ENCODE measurements at places on chromosomes 16 and 17.

- DNase-seq = no peak
Measured at GRCh38 chr17:742147-742793, 9.8 kb downstream of the GEMIN4 start.

DNA sequence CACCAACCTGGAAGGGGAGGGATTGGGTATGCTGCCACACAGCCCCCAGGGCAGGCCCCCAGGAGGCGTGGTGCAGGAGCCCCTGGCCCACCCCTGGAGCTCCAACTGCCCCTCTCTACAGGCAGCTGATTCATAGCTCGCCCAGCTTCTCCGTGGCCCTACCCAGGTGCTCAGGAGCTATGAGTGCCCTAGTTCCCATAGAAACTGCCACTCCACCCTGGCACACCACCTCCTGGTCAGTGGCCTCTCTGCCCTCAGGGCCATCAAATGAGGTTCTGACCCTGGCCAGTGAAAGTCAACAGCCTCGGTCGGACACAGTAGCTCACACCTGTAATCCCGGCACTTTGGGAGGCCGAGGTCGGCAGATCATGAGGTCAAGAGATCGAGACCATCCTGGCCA is 18.0 kb downstream of the CNGB1 start:
- DNase-seq = no peak

DNA sequence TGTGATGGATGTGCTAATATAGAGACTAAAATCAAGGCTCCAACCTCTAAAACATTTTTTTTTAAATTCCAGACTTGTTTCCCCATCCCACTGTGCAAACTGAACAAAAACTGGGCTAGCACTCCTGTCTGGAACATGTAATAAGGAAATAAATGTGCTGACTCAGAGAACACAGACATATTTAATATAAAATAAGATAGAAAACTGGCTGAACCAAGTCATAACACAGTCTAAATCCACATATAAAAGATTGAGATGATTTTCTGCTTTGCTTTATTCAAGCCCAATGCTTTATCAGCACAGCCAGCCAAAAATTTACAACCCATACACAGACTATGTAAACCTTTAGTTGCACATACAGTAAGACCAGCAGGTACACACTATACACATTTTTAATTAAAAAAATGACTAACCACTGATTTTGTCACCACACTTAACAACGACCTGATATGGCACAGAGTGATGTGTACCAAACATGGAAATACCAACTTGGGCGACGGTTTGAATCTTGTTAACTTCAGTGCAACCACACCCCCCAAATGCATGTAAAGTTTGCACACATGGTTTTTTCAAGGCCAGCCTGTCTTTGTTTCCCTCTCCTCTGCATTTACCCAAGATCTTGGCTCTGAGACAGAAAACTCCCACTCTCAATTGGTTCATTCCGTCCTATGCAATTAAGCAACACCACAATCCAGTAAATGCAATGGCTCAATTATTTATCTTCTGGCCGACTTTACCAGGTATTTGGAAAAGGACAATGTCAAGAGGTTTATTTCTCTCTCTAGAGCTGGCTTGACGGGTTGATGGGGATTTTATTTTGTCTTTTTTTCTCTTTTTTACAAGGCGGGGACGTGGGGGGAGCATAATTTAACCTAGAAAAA is 1.2 kb downstream of the STAT3 start:
- peak; percentile 28 for DNase-seq

DNA sequence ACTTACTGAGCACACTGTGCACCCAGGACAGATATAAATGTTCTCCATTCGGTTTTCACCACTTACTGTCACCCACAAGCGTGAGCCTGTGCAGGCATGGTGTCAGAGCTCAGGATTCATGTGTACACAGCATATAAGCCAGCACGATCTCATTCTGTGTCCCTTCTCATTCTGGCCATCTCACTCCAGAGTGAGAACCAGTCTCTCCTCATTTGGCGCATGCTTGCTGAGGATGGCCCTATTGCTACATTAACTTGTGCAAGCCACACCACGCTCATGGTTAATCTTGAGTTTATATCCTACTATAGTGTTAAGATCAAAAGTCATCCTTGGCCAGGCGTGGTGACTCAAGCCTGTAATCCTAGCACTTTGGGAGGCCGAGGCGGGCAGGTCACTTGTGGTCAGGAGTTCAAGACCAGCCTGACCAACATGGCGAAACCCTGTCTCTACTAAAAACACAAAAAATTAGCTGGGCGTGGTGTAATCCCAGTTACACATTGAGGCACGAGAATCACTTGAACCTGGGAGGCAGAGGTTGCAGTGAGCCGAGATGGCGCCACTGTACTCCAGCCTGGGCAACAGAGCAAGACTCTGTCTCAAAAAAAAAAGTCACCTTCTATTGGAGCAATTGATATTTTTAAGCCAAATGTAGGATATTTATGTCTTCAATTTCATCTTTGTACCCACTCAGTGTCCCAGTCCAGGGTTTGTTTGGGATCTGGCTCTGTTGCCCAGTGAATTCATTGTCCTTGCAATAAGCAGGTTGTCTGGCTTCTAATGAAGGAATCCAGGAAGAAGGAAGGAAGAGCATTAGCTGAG is 20.9 kb downstream of the SOCS1 start:
- no peak for DNase-seq

GRCh38 chr16:48003206-48003907 is 152.4 kb downstream of the ABCC12 start:
- peak; percentile 19 for DNase-seq

- DNase-seq = no peak
Measured at GRCh38 chr17:6108382-6108781, 38.2 kb downstream of the WSCD1 start.

GRCh38 chr17:36036235-36036634 is 18.5 kb upstream of the CCL23 start:
- no peak for DNase-seq

DNA sequence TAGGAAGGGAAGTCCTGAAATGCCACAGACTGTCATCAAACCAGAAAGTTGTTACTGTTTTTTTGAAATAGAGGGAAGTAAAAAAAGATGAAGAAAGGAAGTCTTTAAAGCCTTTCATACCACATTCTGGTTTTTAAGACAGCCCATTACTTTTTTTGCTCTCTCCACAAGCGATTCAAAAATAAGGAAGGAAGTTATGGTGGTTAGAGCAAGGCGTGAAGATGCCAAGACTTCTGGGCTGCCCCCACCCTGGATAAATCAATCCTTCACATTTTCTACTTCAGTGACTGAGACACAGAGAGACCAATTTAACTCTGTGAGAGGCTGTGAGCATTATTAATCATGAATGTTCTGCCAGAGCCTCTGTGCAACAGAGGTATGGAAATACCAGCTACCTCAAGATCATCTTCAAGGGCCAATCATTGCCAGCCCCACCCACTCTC is 82.3 kb upstream of the BCAR1 start:
- DNase-seq = no peak

GRCh38 chr17:79047923-79048825 is 24.2 kb downstream of the C1QTNF1 start:
- DNase-seq = no peak

DNA sequence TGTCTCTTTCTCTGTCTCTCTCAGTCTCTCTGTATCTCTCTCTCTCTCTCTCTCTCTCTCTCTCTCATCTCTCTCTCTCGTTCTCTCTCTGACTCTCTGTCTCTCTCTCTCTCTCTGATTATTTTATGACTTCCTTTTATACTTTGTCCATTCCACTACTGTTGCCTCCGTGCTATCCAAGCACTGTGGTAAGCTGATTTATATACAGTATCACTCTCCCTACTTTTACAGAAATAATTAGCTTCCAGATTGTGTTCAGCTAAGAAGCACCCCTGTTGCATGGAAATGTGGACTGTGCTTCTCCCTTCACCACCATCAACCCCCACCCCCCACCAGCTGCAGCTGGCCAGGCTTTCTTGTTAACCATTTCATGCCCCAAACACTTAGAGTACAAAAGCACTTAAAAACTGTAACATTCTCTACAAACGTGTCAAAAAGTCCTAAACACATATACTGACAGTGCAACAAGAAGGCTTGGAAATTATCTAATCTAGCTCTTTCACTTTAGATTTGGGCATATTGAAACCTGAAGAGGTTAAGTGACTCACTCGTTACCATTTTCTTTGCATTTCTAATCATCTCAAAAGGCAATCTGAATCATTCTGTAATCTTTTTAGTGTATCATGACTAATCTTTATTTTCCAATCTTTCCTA is 11.6 kb upstream of the TMEM100 start:
- no peak for DNase-seq

DNA sequence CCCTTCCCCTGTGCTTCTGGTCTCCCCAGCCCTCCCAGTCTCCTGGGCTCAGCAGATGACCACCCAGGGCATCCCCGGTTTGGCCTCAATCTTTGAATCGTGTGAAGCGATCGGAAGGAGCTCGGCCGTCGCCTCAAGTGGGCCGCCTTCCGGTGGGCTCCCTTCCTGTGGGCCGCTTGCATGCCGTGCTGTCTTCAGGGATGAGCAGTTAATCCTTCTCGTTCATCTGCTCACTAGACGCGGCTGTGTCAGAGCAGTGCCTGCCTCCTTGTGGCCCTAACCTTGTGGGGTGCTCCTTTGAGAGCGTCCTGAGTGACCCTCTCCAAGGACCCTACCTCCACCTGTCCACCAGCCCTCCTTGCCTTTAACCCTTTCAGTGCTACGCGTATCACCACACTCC is 40.4 kb downstream of the BAIAP2 start:
- DNase-seq = no peak

DNA sequence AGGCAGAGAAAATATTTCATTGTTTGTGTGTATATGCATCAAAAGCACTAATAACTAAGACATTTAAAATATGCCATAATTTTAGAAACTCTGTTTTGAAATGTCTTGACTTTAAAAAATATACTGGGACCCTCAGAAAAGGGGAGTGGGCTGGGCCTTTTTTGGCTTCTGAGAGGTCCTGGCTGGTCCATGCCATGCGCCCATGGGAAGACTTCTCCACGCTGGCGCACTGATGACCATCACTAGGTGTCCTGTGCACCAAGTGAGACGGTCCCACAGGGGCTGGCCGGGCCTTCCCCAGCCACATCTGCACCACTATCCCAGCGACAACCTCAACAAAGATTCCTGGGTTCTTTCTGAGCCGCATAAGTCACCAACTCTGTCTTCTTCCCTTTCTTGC is 27.0 kb upstream of the WFIKKN2 start:
- no peak for DNase-seq

DNA sequence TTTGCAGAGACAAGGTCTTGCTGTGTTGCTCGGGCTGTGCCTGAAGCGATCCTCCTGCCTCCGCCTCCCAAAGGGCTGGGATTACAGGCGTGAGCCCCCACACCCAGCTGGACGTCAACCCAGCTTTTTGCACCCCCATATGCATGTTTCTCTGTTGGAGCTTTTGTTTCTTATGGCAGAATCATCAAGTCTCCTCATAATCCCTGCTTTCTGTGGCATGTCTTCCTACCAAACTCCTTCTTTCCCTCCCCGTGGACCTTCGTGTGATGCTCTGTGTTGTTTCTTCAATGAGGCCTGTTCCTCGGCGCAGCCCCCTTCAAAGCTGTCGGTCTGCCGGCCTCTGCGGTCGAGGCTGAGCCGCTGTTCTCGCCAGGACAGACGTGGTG is 71.6 kb downstream of the METRNL start:
- no peak for DNase-seq

DNA sequence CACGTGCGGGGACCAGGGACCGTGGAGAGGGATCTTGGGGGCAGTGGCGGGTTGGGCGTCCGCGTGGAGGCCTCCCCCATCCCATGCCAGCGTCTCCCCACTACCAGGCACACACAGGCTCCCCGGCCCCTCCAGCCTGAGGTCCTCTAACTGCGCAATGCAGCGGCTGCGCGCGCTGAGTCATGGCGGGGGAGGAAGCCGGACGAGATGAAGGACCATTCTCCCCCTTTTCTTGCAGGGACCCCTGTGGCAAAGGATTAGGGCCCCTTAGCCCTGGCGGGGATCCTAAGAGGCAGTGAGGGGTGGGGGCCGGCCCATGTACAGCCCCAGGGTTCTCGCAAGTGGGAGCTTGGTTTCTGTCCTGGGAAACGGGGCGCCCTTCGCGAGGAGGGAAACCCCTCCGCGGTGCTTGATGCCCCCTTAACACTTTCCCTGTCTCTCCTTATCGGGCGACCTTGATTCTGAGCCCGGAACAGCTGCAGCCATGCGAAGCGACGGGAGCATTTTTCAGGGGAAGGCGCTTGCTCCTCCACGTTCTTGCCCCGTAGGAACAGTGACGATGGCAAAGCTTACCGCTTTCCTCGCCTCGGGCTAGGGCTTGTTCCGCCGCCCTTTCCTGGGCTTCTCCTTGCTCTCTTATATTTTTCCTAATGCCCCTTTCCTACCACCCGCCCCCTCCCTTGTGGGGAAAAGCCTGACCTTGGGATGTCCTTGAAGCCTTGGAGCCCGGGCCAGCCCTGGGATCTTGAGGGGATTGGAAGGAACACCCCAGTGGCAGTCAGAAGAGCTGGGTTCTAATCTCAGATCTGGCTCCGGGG is 592 bp downstream of the ALDOA start:
- DNase-seq = peak; percentile 72

DNA sequence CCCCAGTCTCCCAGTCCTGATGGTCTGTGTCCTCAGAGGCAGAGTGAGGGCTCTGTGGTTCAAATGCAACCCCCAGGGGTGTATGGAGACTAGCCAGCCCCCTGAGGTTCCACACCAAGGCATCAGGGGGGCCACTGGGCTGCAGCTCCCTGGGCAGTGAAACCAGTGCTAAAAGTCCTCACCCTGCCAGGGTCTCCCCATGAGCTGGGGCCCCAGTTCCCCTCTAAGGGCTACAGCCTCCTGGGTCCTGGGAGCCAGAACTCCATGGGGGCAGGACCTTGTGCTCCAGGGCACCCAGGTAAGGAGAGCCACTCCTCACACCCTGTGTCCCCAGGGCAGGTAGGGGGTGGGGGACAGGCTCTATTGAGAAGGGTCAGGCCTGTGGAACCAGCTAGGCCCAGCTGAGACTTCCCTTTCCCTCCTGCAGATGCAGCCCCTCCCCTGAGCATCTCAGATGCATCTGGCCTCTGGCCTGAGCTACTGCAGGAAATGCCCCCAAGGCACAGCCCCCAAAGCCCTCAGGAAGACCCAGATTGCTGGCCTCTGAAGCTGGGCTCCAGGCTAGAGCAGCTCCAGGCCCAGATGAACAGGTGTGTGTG is 6.4 kb upstream of the DCAF7 start:
- DNase-seq = no peak

DNA sequence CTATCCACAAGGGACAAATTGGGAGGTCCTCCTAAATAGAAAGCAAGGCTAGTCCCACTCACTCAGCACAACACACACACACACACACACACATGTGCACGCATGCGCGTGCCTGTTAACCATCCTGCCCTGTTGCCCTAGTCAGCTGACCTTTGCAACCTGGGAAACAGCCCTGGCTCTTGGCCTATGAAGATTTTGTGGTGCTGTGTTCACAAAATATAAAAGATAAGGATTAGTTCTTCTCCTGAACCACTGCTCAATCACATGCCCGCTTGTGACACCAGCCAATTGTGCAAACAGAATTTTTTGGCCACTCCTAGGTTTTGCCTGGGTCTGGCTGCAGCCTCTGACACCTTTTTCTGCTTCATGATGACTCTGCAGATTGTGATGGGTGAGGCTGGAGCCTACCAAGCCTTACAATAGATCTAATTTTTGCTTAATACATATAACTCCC is 3.3 kb upstream of the CES1 start:
- DNase-seq = no peak
